ENCODE measurements at places on chromosomes 5 and 9.
A peak's percentile ranks its signal among the peaks of the same experiment; 100 is the strongest.

- DNase-seq, result no peak
Measured at GRCh38 chr5:98204798-98205197, 568.7 kb upstream of the RGMB start.

- no peak for DNase-seq
Measured at GRCh38 chr9:19587678-19588077, 178.9 kb downstream of the ACER2 start.

GRCh38 chr5:64861281-64861680 is 92.6 kb downstream of the CWC27 start:
- DNase-seq, result no peak

- DNase-seq, result no peak
Measured at GRCh38 chr9:6407778-6408177, 5.2 kb upstream of the UHRF2 start.

GRCh38 chr9:8486095-8486494 is 686.5 kb upstream of the DMAC1 start:
- peak; percentile 3 for DNase-seq

DNA sequence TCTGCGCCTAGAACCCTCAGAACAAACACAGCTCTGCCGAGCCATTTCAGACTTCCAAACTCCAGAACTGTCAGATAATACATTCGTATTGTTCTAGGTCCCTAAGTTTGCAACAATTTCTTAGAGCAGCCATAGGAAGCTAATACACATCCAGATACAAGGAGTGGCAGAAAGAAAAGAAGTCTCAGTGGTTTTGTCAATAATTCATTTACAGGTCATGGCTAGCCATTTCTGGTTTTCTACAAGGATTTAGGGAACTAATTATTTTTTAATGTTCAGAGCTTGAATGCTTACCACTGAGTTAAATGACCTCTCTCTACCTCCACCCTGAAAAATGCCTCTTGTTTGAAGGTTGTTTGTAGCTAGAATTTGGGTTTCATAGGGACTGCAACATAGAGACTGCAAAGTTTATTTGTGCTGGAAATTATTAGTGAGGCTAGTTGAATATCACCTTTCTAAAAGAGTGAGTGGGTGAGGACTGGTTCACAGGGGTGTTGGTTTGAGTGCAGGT is 15.5 kb upstream of the ERMP1 start:
- DNase-seq, result no peak

Measured in AG09309 (cell line).